ENCODE measurements at places on chromosomes 4 and X.

DNA sequence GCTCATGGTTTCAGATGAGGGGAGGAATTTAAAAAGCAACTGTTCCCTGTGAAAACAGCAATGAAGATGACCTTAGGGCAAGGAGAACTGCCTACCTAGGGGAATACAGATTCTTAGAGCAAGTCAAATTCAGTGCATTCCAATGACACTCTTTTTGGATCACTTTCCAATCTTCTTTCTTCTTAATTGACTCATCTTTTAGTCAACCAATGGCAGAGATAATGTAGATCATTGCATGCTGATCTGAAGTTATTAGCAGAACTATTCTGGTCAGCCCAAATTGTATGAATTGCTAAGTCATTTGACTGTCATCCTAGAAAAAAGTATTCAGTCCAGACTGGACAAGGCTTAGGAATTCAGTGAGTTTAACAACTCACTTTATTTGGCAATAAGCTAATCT is 12.6 kb upstream of the NR3C2 start:
- DNase-seq: no peak

DNA sequence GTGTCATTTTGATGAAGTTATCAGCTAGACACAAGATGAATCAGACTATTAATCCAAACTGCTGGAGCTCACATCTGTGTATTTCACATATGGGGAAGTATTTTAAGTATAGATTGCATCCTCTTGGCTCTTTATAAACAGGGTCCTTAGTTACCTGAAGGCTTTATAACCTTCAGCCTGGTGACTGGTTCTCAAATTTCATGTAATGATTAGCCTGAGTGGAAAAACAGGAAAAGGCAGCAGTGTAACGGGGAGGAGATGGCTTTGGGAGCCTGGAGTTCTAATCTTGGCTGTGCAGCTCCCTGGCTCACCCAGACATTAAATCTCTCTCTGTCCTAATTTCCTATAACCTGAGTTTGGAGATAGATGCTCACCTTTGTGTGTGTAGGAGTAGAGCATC is 103.8 kb upstream of the HPF1 start:
- DNase-seq: no peak

- no peak for DNase-seq
Observed at GRCh38 chr4:11299836-11300235, 128.9 kb downstream of the HS3ST1 start.

- no peak for DNase-seq
Observed at GRCh38 chr4:6292376-6293096, 22.9 kb downstream of the WFS1 start.

- DNase-seq: no peak
Observed at GRCh38 chrX:65866146-65866545, 173.7 kb downstream of the VSIG4 start.

- no peak for DNase-seq
Observed at GRCh38 chrX:96436105-96436504, 248.5 kb upstream of the DIAPH2 start.

DNA sequence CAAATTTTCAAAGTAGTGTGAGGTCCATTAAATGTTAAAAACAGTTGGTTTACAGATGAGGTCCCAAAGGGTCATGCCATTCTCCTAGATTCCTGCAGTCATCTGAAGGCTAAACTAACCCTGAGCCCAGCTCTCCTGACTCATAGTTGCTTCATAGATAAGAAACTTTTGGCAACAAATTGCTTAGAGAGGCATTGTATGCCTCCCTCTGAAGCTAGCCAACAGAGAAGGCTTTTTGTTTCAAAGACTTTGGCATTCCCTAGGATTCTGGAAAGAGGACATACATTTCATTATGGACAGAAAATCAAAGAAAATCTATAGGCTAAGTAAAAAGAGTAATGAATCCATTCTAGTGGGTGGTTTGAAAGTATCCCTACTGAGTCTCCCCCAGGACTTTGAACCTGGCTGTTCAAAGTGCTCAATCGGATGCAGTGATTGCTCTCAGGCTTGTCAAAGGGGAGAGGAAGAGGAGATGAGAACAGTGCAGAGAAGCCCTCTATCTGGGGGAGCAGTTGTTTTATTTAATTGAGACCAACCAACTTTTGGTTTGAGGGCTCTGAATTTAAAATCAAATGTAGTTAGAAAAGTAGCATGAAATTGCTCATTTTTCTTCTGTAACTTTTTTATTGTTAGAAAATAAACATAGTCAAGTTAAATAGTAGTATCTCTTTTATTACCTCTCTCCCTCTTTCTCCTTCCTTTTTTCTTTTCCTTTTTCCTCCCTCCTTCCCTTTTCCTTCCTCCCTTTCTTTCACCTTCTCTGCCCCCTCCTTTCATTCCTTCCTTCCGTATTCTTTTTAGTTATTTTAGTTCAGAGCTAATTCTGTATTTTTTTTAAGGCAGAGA is 72.3 kb upstream of the ZNF518B start:
- no peak for DNase-seq

DNA sequence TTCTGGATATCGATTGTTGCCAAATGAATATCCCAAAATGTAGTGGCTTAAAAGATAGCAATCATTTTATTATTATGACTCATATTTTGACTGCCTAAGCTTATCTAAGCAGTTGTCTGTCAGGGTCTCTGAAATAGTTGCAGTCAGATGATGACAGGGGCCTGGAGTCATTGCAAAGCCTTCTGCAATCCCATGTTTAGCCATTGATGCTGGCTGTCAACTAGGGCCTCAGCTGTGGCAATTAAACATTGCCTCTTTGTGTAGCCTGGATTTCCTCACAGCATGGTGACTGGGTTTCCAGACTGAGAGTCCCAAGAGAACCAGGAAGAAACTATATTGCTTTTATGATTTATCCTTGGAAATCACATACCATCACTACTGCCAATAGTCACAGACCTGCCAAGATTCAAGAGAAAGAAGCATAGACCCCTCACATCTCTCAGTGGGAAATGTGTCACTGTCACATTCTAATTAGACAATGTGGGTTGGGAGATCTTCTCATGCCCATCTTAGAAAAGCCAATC is 227.3 kb upstream of the NOCT start:
- no peak for DNase-seq

DNA sequence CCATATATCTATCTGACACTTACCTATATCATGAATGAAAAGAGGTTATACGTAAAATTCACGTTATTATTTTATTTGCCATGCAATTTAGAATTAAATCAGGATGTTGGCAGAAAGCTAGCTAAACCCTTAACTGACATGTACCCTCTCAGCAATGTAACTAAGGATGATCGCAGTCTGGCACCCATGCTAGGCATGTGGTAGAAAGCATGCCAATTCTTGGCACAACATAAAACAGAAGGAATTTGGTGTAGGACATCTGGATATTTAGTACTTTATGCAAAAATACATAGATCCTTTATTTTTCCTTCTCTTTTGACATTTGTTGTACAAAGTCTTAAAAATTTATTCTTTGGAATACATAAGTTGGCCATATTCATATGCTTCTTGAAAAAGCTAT is 436.8 kb upstream of the FAT1 start:
- DNase-seq: no peak

DNA sequence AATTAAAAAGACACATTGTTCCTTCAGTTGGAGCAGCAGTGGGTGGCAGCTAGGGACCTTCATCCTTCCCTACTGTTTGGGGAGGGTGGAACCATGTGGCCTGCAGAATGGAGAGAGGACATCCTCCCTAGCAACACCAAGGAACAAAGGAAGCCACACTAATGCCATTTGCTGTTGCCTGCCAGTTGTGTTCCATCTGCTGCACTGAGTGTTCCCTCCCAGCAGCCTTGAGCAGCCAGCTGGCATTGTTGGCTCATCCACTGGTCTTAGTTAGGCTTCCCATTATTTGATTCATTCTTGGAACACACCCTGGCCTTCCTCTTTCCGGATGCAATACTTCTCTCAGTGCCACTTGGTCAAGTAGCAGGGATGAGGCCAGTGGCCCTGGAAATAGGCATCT is 25.0 kb upstream of the HMGB3 start:
- DNase-seq: no peak

- peak; percentile 26 for DNase-seq
Observed at GRCh38 chrX:31099536-31100090, 27.8 kb upstream of the FTHL17 start.

DNA sequence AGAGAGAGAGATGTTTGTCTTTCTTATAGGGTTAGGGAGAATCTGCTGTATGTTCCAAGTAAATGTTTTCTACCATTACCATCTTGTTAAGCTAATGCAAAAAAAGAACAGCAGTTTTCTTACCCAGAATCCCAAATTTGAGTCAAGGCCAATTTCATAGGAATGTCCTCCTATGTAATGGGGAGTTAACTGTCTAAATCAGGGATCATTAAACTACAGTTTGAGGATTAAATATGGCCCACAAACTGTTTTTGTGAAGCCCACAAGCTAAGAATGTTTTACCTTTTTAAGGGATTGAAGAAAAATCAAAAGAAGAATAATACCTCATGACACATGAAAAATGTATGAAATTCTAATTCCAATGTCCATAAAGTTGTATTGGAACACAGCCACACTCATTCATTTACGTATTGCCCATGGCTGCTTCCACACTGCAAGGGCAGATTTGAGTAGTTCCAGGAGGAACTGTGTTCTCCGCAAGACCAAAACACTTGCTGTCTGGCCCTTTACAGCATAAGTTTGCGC is 113.2 kb upstream of the SPRY1 start:
- no peak for DNase-seq

- DNase-seq: no peak
Observed at GRCh38 chrX:106457802-106458201, 154.0 kb upstream of the RADX start.

All from suppressor macrophage (primary cell).